NCI-H1417 treated with DMSO at 0.1 percent for 48 hours (cell line): ENCODE measurements at places on chromosomes 3 and 15.

- DNase-seq = no peak
These were observed 68.9 kb downstream of the NPTN start for GRCh38 chr15:73564255-73564654.

DNA sequence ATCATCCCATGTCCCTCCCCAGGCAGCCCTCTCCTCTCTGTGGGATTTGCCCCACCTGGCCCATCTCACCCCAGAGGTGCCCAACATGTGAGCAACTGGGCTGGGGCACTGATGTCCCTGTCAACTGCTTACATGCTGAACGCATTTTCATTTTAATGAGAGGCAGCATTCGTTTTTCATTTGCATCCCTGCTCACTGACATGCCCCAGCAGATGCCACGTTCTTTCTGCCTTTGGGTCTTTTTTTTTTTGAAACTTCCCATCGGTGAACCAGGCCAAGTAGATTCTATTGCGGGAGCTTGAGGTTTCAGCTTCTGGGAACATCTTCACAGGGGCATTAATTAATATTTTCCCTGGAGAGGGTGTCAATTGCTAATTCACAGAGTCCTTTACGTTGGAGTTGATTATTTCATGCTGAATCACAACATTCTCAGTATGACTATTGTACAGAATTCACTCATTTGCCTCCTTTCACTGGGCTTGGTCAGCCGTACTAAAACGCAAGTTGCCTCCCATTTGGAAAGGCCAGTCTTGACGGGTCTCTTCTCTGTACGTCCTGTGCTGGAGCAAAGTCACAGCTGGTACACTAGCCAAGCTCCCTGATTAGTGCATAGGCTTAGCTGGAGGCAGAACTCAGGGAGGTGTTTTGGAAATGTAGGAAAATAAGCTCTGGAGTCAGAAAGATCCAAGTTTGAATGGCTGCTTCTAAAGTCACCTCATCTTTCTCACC, 69.8 kb downstream of the CHRNA7 start:
- DNase-seq = no peak

GRCh38 chr3:169133178-169134161, 530.0 kb downstream of the MECOM start:
- no peak for DNase-seq

DNA sequence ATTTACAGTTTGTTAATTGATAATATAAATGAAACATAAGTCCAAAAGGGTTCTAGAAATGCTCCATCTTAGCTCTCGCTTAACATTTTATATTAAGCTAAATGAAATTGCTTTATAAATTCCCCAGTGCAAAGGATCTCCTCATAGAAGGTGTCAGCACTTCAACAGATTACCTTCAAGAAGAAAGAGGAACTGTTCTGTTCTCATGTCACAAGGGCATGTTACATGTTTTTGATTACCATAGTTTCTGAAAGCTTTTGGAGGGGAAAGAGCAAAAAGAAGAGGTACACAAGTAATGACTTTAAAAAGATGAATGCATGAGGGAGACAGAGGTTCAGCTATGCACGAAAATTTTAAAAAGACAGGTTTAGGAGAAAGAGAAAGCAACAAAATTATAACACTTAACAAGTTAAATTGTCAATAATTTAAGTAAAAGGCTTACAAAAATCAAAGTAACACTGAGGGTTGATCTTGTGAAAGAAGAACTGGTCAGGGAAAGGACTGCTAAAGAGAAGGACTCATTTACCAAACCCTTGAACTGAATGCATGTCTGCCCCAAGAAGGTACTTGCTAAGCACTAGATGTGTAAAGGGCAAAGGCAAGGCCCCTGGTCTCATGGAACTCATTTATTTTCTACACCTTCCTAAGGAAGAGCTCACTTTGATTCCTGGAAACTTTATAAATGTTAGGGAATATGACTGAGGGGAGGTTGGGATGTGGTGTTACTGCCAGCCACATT, 45.1 kb downstream of the CCDC191 start:
- DNase-seq = no peak

GRCh38 chr3:65625305-65625704, 413.4 kb downstream of the MAGI1 start:
- DNase-seq = no peak
